T-cell (primary cell): ENCODE measurements at places on chromosomes 11 and 22. TPM values are rescaled to one million over a fixed set of nuclear protein-coding genes. Genes with fewer than 3 reads are reported as not detected.

The AIFM3 gene
- total RNA-seq, result 1.2 TPM

DNA sequence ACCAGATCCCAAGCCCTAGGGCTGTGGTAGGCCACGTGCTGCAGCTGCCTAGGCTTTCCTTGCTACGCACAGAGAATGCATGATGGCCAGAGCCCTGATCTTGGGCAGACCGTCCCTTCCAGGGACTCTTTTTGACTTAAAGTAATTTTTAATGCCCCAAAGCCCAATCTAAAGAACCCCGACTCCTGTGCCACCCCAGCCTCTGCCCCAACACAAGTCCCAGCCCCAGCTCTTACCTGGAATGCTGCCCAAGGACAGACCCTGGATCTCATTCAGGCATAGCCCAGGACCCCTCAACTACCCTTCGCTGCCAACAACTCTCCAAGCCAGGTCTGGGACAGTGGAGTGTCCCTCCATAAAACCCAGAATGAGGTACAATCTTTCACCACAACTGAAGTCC, 211.7 kb upstream of the B3GAT1 start:
- no peak for DNase-seq

GRCh38 chr11:83566950-83567349, 280.8 kb upstream of the CCDC90B start:
- no peak for DNase-seq

DNA sequence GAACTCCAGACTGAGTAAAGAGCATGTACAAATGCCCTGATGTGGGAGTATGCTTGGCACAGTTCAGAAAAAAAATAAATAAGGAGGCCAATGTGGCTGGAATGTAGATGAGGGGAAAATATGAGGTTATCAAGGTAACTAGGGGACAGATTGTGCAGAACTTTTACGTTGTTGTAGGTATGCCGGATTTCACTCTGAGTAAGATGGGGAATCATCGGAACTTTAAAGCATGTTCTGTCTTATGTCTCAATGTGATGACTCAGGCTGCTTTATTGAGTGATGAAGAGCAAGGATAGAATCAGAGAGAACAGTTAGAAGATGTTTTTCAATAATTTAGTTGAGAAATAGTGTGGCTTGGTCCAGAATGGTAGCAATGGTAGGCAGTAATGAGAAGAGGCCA, 130.4 kb downstream of the C11orf87 start:
- no peak for DNase-seq

- DNase-seq, result no peak
Measured at GRCh38 chr11:130475426-130476053, 27.1 kb downstream of the ADAMTS15 start.

DNA sequence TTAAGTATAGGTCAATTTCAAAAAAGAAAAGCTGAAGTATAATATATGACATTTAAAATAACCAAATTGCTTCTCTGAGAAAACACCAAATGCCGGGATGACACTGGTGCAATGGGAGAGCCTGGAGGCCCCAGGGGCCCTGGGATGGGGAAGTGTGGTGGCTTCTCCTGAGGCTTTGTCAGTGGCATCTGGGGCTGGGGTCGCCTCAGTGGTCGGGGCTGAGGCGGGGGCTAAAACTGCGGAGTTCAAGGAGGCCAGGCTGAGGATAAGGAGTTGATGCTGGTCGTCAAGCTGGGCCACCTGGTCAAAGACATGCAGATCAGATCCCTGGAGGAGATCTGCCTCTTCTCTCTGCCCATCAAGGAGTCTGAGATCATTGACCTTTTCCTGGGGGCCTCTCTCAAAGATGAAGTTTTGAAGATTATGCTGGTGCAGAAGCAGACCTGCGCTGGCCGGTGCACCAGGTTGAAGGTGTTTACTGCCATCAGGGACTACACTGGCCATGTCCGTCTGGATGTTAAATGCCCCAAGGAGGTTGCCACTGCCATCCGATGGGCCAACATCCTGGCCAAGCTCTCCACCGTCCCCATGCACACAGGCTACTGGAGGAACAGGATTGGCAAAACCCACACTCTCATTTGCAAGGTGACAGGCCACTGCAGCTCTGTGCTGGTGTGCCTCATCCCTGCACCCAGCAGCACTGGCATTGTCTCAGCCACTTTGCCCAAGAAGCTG, 660.1 kb upstream of the CCDC179 start:
- no peak for DNase-seq

- DNase-seq, result no peak
Measured at GRCh38 chr22:29199702-29200400, 5.8 kb upstream of the EMID1 start.

GRCh38 chr11:132838627-132839026, 693.7 kb downstream of the OPCML start:
- DNase-seq, result no peak

The POU2AF2 gene
- not detected for total RNA-seq

DNA sequence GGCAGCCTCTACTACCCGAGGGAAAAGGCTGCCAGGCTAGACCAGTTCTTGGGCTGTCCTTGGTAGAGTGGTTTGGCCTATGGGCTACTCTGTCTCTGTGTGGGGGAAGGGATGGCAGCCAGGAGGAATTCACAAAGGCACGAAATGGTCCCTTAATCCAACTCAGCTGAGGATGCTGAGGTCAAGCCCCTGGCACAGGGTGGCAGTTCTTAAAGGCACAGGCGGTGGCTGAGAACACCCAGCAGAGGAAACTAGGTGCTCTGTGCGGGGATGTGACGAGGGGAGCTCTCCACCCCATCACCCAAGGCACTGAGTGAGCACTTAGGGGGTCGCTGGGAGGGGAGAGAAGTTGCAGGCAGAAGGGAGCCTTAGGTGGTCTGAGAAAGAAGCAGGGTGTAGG, at the start of gene MFRP:
Gene MFRP, minus strand, starts transcription at position 101 of the 400 bp plus-strand sequence. CDS start 192 bp downstream, outside the sequence.
- DNase-seq, result no peak
